ENCODE measurements at places on chromosomes 7 and 10.
A peak's percentile ranks its signal among the peaks of the same experiment; 100 is the strongest.

- DNase-seq: no peak
These were observed 1127.3 kb upstream of the AUTS2 start for GRCh38 chr7:68470836-68471435.

DNA sequence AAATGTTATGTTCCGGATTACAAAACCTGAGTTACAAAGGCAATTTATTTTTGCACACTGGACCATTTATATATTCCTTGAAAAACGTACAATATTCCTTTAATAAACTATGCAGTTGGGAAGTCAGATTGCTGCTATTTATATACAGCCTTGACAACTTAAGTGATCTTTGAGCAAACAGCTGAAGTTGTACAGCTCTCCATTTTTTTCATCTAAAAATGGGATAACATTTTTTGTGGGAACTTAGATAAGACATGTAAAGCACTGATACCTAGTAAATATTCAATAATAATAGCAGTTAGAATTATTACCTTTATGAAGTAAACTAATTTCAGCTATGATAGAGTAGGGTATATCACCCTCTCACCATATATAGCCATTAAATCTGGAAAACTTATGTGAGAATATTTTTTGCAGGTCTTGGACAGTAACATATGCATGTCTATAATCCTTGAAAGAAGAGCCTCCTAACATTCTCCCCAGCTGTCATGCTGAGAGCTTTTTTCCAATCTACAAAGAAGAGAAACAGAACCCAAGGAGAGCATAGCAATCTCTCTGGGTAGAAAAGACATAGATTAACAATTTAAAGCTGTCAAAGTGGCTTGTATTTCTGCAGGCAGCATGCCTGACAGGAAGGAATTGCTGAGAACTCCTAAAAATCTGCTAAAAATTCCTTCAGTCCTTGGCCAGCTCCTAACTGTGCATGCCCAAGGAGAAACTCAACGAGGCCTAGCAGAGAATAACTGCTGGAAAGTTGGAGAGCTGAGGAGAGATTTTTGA is 326.0 kb downstream of the CRPPA start:
- DNase-seq: no peak

DNA sequence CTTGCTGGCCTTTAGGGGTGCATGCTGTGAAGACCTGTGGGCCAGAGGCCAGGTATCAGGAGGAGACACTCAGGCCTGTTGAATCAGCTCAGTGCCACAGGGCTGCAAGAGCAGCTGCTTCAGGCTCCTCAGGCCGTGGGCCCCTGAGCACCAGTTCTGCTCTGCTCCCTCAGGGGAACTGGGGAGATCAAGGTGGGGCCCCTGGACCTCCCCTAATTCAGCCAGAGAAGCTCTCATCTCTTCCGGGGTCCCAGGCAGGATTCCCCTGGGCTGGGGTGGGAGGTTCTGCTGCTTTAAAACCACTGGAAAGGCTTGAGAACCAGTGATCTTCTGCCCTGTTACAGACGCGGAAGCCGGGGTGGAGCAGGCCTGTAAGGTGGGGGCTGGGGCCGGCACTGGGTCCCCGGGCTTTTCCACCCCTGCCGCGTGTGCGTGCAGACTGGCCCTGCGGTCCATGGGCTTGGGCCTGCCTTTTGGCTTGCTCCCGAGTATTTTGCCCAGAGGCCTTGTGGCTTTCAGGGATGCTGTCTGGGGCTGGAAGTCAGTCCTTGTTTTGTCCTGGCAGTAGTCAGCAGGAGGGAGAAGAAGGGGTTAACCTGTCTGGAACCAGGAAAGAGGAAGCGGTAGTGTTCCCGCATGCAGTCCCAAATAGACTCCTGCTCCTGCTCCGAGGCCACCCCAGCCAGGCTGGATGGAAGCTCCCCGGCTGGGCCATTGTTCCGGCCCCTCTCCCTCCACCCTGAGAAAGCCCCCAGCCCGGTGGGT is 74.3 kb downstream of the LHPP start:
- no peak for DNase-seq

- peak; percentile 48 for DNase-seq
These were observed 134.4 kb downstream of the ITGA8 start for GRCh38 chr10:15585303-15585715.

DNA sequence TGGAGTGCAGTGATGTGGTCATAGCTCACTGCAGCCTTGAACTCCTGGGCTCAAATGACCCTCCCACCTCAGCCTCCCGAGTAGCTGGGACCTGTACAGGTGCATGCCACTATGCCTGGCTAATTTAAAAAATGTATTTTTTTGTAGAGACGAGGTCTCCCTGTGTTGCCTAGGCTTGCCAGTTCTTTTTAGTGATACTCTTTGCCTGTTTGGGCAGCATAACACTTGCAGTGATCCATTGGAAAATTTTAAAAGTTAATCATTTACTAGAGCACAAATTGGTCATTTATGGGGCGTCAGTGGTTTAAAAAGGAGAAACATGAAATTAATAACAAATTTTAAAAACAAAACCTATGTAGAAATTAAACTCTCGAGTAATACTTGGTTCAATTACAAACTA is 78.3 kb downstream of the DYNC2I1 start:
- DNase-seq: no peak

DNA sequence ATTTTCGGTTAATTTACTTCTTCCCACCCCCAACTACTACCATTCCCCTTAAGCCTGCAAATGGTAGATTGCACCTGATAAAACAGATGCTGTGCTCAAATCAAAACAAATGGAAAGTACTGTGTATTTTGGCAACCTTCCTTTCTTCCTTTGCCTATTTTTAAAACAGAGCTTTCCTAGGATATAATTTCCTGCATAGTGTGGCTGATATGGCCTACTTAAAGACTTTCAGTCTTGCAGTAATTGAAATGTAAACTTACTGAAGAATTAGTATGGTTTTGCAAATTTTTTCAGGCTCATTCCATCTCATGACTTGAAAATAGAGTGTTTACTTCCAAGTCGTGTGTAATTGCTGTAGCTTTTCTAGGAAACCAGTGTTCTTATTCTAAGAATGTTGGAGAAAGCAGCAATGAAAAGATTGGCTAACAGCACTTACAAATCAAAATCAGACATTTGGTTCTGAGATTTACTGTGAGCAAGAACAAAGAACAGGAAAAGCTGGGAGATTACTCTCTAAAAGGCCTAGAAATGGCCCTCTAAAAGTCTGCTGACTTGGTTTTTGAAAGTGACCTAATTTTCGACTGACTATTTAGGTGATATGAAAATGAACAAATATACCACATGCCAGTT is 52.0 kb downstream of the REEP3 start:
- DNase-seq: no peak

DNA sequence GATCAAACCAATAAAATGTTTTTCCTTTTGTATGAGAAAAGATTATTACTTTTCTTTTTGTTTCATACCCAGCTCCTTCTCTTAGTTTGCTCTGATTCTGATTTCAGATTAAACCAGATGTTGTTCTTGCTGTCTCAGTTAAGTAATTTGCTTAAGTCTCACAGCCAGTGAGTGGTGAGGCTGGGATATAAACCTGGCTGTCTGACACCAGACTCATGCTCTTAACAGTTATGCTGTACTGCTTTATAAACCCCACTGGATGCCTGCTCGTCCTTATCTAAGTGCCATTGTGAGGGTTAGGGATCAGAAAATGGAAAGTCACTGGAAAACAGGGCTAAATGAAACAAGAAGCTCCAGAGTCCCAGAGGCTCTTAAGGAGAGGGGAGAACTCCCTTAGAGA is 24.3 kb downstream of the GARS1 start:
- no peak for DNase-seq

DNA sequence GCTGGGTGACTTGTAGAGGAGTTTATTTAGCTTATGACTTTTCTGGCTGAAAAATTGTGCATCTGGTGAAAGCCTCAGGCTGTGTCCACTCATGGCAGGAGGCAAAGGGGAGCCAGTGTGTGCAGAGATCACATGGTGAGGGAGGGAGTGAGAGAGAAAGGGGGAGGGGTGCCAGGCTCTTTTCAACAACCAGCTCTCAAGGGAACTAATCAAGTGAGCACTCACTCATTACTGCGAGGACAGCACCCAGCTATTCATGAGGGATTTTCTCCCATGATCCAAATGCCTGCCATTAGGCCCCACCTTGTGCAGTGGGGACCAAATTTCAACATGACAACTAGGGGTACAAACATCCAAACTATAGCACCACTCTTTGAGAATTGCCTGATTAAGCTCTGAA is 590.2 kb downstream of the MAGI2 start:
- DNase-seq: no peak

GRCh38 chr7:1704811-1705738 is 35.0 kb downstream of the ELFN1 start:
- DNase-seq: no peak

DNA sequence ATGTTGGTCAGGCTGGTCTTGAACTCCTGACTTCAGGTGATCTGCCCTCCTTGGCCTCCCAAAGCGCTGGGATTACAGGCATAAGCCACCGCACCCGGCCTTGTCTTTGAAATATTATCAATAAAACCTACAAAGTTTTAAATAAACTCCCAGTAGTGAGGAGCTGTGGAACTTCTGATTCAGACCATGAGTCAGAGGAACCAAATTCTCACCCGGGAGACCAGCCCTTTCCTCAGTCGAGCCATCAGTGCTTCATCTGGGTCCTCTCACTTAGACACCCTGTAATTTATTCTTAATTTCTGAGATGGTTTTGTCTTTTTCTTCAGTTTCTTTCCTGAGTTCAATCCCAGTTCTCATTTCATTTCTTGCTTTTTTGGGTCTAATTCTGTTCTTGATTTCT is 68.6 kb downstream of the DYNC2I1 start:
- no peak for DNase-seq

GRCh38 chr7:69090936-69091335 is 507.3 kb upstream of the AUTS2 start:
- no peak for DNase-seq

GRCh38 chr10:871951-872403 is 59.5 kb downstream of the LARP4B start:
- no peak for DNase-seq

- DNase-seq: no peak
These were observed 600.0 kb upstream of the CELF2 start for GRCh38 chr10:10417671-10418070.

- no peak for DNase-seq
These were observed 2.2 kb downstream of the FGFBP3 start for GRCh38 chr10:91907033-91907594.

DNA sequence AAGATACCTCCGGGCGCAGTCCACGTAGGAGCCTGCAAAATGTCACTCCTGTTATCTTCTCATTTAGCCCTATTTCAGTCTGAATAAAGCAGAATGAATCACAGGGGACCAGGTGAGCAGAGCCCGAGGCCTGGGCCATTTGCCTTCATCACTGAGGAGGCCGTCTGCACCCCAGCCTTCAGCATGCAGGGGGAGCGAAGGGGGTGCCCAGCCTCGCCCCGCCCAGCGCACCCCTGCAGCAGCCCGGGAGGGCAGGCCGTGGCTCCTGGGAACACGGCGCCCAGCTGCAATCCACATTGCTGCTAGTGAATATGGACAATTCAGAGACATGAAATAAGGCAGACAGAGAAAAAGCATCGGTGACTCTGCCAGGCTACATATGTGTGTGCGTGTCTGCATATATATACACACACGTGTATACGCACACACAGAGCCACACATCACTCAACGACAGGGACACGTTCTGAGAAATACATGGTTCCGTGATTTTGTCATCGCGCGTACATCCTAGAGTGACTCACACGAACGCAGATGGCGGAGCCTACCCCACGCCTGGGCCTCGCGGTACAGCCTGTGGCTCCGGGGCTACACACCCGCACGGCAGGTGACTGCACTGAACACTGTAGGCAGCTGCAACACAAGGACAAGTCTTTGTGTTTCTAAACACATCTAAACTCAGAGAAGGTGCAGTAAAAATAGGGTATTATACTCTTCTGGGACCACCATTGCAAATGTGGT is 15.2 kb upstream of the ELFN1 start:
- no peak for DNase-seq

DNA sequence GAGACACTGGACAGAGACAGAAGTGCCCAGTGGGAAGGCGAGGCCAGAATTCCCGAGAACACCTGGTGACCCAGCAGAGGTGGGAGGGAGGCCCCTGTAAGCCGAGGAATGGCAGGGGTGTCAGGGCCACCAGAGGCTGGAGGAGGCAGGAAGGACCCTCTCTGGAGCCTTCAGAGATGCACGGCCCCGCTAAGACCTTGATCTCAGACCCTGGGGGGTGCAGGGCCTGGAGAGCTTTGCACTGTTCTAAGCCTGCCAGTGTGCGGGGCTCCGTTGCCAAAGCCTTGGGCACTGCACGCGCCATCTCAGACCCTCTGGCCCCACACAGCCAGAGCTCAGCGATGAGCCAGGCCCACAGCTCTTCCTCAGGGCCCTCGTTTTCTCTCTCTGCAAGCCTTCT is 557.1 kb downstream of the PTPRN2 start:
- no peak for DNase-seq

DNA sequence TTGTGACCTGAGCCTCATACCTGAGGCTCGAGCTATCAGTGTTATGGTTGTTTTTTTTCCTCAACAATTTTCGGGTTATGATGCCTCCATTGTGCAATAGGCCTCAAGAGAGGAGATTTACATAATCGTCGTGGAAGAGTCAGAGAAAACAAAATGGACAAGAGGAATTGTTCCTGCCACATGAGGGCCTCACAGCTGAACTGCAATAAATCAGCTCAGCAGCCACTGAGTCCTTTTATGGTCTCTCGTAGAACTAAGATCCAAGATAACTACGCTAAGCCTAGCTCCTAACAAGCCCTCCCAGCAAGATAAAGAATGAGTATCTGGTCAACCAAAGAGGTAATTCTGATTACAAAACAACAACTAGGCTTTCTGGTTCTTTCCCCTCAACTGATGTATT is 336.8 kb downstream of the WDR11 start:
- no peak for DNase-seq

DNA sequence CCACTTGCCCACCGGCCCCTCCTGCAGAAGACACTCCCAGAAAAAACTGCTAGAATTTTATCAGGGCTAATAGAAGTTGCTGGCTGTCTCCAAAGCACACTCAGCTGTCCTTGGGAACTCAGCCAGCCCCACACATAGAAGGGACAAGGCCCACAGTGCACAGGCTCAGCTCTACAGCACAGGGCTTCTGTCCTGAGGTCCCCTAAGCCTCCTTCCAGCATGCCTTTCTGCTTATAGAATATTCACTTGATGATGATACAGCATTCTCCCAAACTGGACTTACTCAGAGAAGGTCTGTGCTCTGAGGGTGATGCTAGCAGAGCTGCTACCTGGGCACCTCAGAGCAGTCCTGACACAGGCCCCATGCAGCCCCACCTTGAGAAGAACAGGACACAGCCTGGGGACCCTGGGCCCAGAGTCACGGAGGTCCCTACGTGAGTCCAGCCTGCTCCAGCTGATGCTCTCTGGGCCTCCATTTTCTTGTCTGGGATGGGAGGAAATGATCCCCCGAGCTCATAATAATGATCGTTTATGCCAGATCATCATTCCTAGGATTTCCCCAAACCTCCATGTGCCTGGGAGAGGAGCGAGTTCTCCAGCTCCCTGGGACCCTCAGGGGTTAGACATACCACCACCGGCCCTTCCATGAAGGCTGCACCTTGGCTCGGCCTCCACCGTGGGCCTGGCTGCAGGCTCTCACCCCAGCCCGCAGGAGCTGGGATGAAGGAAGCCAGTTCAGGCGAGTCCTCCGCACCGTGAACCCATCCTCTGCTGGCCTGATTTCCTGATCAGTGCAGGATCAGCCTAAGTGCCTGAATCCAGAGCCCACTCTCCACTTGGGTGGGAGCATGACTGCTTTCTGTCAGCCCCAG is 145.6 kb downstream of the ZNF248 start:
- no peak for DNase-seq
